ENCODE measurements at places on chromosomes 3 and 15.
A peak's percentile ranks its signal among the peaks of the same experiment; 100 is the strongest.

- no peak for DNase-seq
These were observed 73.0 kb downstream of the UQCC5 start for GRCh38 chr3:52609316-52609815.

DNA sequence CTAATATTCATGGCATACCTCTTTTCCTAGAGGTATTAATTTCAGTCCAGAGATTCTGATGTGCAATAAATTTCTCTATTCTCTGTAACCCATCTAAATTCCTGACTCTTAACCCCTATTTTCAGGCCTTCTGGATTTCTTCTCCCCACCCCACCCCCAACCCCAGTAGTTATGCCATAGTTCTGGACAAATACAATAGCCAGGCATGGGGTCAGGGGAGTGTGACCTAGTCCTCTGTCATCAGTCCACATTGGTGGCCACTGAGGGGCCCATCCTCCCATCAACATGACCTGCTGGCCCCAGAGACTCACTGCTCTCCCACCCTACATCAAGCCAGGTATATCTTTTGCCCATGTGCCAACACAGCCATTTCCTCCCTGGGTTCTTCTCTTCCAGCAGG, 3.8 kb upstream of the LIPC start:
- no peak for DNase-seq

GRCh38 chr3:195815169-195815771, 3.5 kb upstream of the MUC4 start:
- DNase-seq, result no peak

- DNase-seq, result no peak
These were observed 3.3 kb downstream of the CHAC1 start for GRCh38 chr15:40956541-40956982.

GRCh38 chr3:73536336-73536895, 88.3 kb downstream of the PDZRN3 start:
- no peak for DNase-seq

DNA sequence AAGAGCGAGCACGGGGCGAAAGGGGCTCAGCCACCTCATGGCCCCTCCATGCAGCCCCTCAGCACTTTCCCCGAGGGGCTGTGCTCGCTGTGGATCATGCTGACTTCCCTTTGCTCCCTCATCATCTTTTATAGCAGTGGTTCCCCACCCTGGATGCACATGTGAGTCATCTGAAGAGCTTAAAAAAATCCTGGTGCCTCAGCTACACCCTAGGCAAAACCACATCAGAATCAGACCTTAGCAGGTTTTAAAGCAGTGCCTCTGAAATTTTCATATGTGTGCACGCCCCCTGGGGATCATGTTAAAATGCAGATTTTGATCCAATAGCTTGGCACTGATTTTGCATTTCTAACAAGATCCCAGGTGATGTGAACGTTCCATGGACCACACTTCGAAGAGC, 50.9 kb downstream of the FEM1B start:
- DNase-seq, result no peak

- DNase-seq, result no peak
These were observed 65.8 kb downstream of the PEAK1 start for GRCh38 chr15:77354063-77354462.

DNA sequence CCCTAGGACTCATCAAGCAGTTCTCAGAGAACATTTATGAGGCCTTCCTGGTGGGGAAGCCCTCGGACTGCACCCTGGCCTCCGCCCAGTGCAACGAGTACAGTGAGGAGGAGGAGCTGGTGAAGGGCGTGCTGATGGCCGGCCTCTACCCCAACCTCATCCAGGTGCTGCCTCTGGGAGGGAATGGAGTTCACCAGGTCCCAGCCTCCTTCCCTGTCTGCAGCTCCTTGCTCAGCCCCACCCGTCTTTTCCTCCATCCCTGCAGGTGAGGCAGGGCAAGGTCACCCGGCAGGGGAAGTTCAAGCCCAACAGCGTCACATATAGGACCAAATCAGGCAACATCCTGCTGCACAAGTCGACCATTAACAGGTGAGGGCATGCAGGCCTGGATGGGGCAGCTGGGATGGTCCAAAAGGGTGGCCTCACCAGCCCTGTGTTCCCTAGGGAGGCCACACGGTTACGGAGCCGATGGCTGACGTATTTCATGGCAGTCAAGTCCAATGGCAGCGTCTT, 46.3 kb downstream of the DHX30 start:
- no peak for DNase-seq

- DNase-seq, result no peak
These were observed 24.3 kb upstream of the ANP32A start for GRCh38 chr15:68844856-68845550.

GRCh38 chr15:50487287-50487686, 59.2 kb downstream of the USP50 start:
- no peak for DNase-seq

DNA sequence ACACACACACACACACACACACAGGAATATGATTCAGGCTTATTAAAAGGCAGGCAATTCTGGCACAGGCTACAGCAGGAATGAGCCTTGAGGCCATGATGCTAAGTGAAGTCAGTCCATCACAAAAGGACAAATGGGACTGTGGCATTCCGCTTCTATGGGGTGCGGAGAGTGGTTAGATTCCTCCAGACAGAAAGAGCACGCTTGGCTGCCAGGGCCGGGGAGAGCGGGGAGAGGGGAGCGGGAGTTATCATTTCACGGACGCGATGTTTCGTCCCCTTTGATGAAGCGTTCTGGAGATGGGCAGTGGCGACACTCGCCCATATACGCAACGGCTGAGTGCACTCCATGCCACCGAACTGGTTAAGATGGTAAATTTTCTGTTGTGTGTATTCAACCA, 58.5 kb upstream of the FAM174B start:
- DNase-seq, result no peak

GRCh38 chr3:186509423-186509822, 34.8 kb downstream of the CRYGS start:
- DNase-seq, result peak; percentile 79

GRCh38 chr3:172087602-172088580, 48.5 kb downstream of the FNDC3B start:
- DNase-seq, result no peak

DNA sequence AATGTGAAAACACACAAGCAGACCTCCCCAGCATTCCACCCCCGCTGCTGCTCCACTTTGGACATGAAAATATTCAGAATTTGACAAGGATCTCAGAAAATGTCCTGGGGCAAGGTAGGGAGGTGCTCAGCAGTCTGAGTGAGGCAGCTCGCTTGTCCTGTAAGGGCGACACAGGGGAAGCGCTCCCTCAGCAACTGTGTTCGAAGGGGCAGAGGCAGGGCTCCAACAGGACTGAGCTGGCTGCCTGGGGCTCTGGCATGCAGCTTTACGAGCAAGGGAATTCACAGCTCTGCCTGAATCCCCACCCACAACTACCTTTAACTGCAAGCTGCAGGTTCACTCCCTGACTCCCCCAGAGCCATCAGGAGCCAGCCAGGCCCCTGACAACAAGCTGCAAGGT, 287.0 kb upstream of the LYSMD4 start:
- no peak for DNase-seq

DNA sequence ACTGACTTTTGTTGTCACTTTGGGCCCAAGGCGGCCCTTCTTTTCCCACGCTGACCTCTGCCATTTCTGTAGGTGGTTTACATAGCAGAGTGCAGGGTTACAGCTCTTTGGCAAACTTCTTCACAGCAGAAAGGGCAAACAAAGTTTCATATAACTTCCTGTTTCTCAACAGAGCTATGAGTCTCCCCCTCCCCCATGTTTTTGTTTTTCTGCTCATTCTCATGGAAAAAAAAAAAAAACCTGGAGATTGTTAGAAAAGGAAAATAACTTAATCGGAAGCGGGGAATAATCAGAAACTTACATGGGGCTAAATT, 342.0 kb upstream of the NR2F2 start:
- DNase-seq, result no peak

- DNase-seq, result no peak
These were observed 53.9 kb downstream of the RLBP1 start for GRCh38 chr15:89167267-89168176.

GRCh38 chr3:129596194-129597086, 10.0 kb downstream of the PLXND1 start:
- no peak for DNase-seq

DNA sequence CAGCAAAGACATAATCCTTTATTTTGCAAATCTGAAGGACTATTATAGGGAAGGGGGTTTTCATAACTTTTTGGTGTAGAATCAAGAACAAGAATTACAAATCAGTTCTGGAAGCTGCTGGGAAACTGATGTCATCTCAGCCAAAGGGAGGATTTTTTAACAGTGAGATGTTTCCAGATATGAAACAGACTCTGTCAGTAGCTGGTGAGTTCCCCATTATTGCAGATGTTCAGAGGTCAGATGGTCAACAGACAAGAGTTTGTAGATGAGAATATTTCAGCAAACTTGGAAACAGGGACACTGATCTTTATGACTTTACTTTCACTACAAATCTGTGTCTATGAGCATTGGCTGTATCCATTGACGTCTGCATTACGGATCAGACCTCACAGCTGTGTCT, 71.9 kb upstream of the LPP start:
- no peak for DNase-seq

- no peak for DNase-seq
These were observed 667.1 kb upstream of the NR2F2 start for GRCh38 chr15:95663156-95664100.

GRCh38 chr15:58095415-58095814, 29.9 kb upstream of the ALDH1A2 start:
- no peak for DNase-seq

DNA sequence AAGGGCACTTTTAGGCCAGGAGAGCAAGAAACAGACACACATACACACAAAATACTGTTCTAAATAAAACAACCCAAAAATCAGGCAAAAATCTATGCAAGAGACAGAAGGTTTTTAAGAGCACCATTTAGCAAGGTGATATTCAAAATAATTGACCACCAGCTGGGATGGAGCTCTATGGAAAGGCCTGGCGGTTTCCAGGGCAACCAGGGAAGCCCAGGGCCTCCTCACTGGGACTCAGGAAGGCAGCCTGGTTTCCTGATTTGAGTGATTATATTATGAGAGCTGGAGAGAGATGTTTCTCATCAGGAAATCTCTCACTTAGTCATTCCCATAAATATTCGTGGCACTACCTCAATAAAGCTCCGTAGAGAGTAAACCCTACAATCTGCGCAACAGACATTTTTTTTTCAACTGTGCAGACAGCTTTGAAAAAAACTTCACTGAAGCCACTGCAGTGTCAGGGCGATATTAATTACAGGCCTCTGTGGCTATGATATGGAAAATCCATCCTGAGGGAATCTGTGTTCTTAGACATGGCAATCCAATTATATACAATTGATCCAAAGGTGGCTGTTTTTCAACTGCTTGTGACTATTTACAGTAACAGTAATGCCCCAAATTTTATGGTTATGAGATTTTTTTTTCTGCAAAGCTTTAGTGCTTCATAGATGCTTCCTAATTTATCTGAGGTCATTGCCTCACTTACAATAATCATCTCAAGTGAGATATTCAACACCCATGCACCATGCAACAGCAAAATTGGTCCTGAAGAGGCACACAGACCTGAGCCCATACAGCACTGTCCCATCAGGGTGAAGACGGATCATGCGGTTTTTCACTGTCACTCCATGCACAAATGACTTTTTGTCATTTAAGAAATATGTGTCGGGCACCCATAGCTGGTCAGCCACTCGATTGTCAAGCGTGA, 152.1 kb downstream of the GABRB3 start:
- no peak for DNase-seq

DNA sequence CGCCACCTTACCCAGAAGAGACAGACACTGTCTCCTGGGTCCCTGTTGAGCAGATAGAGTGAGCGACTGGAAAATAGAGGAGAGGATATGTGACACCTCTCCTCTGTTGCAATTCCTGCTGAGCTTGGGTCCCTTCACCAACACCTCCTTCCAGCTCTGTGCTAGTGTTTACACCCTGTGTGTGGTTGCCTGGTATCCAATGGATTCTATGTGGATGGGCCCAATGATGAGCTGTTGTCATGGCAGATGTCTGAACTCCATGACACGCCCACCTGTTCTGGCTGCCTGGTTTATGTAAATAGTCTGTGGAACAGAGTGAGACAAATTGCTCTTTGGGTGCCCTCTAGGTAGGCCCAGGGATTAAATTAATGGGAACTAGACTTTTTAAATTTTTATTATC, 23.7 kb downstream of the RBM5 start:
- peak; percentile 16 for DNase-seq
